ENCODE measurements at places on chromosomes 1 and 21.

GRCh38 chr1:165416876-165417275, 28.1 kb downstream of the RXRG start:
- no peak for DNase-seq

DNA sequence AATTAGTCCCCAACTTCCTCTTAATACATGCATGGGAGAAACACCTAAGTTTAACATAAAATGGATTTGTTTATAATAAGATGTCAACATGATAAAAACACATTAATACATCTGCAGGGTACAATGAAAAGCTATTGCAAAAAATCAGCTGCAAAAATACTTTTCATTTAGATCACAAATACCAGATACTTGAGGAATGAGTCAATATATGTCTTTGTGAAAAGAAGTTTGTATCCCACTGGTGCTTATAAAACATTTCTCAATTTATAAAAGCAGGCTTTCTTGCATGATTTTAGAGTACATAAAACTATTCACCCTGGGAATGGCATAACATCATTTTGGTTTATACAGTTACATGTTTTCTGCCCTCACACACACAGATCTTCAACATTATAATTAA, 18.6 kb upstream of the PRKAA2 start:
- no peak for DNase-seq

- DNase-seq = no peak
These were observed 68.7 kb downstream of the DNTTIP2 start for GRCh38 chr1:93810316-93810715.

DNA sequence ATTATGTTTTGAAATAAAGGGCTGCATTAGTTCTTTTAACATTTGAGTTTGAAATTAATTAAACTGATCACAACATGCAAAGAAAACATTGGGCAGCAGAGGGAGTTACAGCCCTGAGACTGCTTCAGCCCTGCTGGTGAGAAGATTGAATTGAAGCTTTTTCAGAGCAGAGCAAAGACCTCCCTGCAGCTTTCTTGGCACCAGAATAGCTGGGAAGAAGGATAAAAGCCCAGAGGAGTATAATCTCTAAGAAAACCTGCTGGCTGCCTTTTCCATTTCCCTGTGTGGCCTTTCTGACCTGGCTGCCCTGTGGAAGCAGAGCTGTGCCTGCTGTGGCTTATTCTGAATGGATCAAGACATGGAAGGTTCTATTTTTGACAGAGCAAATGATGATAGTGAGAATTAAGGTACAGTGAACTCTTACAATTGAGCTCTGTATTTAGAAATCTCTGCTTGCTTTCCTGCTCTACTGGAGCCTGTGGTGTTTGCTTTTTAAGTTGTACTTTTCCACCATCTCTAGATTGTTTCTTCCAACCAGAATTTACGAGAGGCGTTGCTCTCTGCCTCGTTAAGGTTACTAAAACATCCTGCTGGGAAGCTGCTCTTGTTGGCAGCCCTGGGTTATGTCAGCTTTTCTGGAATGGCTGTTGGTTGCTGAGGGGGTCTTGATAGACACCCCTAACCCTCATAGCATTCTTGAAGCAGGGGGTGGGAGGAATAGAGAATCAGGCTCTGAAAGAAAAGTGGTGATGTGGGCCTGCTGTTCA, 9.9 kb downstream of the SNRPE start:
- no peak for DNase-seq

DNA sequence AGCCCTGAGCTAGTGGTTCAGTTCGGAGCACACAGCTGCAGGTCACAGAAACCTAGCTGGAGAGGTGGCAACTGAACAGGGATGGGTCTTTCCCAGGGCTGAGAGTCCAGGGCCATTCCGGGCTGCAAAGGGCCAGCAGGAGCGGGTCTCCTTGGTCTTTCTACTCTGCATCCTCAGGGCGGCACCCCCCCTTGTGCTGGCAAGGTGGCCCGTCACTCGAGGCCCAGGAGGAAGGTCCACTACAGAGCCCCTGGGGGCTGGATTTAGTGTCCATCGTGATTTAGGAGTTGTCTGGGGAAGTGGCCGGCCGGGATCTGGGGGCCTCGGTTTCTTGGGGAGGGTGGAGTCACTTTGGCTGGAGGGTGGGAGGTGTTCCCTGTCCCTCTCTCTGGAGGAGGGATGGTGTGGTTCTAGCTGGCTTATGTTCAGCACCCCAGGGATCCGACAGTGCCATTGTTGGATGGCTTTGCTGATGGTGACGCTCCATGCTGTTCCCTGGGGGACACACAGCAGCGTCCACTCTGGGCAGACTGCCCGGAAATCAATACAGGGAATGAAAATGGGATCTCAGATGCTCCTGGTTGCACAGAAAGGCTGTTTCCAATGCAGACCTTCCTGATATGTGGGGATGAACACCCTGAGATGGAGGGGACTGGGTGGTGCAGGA, 64.4 kb downstream of the UMODL1 start:
- no peak for DNase-seq

DNA sequence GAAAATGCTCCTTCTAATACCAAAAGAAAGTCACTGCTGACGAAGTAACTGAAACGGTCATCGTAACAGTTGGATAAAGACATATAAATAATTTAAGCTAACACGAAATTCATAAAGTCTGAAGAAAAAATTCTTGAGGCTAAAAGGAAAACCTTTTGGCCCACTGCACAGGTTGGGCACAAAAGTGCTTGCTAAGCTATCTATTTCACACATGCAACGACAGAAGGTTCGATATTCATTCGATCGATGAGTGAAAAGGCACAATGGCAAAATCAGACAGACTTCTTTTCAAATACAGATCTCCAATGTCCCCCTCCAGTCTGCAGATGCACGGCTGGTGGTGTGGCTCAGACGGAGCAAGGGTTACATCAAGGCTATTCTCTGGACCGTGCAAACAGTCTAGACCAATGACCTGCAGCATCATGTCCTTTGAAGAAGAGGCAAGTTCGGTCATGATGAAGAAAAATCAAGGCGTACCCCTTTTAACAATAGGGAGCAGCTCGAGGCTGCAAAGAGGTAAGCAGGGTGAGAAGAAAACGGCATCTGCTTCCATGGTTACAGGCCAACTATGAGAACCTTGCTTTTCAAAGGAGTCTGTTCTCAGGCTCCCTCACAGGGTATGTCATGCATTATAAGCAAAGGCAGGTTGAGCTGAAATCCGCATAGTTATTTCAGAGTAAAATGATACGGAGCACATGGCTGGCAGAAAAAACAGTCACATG, 579.6 kb downstream of the USP25 start:
- no peak for DNase-seq

GRCh38 chr1:218444588-218444987, 99.5 kb downstream of the TGFB2 start:
- DNase-seq = no peak
